Tibial nerve (tissue), 4 donors: ENCODE measurements at places on chromosomes 13 and 19.

- no peaks in the 10 kb centered on the region for H3K4me1 ChIP-seq
- no peaks in the 10 kb centered on the region for H3K27me3 ChIP-seq
- peak overlapping the region; percentile 65 for H3K4me3 ChIP-seq
Measured at GRCh38 chr19:6516659-6517291, 14.1 kb upstream of the TNFSF9 start.

DNA sequence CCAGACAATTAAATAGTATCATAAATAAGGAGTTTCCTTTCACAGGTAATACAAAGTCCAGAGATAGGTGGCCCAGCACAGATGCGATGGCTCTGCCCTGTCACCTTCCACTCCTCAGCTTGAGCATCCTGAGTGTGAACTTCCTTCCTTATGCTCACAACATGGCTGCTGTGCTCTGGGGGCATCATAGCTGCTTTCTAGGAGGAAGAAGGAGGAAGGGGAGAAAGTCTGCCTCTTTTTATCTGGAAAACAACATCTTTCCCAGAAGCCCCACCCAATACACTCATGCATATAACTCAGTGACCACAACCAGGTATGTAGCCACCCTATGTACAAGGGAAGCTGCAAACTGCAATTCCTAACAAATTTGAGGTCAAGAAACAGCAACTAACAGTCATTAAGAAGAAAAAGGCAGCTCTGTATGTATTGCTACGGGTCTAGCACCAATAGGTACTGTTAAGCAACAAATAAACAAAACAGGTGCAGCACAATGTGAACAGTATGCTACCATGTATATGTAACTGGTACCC is 201.2 kb upstream of the UBL3 start:
- H3K4me1 ChIP-seq: no peaks in the 10 kb centered on the region
- no peaks in the 10 kb centered on the region for H3K27me3 ChIP-seq
- H3K4me3 ChIP-seq: no peak overlapping the region
- no peak overlapping the region for H3K27ac ChIP-seq

DNA sequence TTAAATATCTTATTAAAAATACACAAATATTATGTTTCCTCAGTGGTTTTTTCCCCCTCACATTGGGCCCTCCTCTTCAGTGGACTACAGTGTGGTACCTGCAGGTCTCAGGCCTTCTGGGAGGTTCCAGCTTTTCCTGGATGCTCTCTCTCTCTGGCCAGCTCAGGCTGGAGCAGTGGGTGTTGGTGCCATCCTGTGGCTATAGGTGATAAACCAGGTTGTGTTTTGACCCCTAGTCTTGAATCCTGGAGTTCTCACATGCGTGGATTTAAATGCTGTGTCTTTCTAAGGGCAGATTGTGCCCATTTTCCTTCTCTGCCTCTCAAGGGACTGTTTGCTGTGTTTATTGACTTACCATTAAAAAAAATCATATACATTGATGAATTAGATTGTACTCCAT is 41.2 kb upstream of the ZNF527 start:
- no peak for DNase-seq
- H3K4me1 ChIP-seq: peaks cover 9% of the 10 kb centered on the region
- no peaks in the 10 kb centered on the region for H3K27me3 ChIP-seq
- H3K4me3 ChIP-seq: no peak overlapping the region
- H3K27ac ChIP-seq: no peak overlapping the region

GRCh38 chr19:46180701-46181387 is 32.8 kb downstream of the IGFL2 start:
- no peak for DNase-seq
- no peak overlapping the region for H3K27ac ChIP-seq
- H3K4me1 ChIP-seq: no peaks in the 10 kb centered on the region
- no peaks in the 10 kb centered on the region for H3K27me3 ChIP-seq

- DNase-seq: no peak
- H3K27me3 ChIP-seq: no peaks in the 10 kb centered on the region
Measured at GRCh38 chr19:7263521-7263920, 30.7 kb downstream of the INSR start.

DNA sequence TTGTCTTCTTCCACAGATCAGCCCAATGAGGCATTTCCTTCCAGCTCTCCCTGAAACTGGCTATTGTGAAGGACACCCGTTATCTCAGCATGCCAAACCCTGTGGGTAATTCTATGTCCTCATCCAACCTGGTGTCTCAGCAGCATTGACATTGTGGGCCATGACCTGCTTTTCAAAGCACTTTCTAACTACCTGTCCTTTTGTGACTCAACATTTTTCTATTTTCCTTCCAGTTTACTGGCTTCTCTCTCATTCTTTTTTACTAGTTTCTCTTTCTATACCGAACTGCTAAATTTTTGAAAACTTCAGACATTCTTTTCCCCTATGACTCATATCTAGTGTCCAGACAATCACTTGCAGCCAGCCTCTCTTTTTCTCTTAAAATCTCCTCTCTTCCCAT is 136.4 kb upstream of the HTR2A start:
- H3K36me3 ChIP-seq: no peaks in the 10 kb centered on the region
- DNase-seq: no peak
- no peak overlapping the region for H3K27ac ChIP-seq
- H3K4me1 ChIP-seq: no peaks in the 10 kb centered on the region

DNA sequence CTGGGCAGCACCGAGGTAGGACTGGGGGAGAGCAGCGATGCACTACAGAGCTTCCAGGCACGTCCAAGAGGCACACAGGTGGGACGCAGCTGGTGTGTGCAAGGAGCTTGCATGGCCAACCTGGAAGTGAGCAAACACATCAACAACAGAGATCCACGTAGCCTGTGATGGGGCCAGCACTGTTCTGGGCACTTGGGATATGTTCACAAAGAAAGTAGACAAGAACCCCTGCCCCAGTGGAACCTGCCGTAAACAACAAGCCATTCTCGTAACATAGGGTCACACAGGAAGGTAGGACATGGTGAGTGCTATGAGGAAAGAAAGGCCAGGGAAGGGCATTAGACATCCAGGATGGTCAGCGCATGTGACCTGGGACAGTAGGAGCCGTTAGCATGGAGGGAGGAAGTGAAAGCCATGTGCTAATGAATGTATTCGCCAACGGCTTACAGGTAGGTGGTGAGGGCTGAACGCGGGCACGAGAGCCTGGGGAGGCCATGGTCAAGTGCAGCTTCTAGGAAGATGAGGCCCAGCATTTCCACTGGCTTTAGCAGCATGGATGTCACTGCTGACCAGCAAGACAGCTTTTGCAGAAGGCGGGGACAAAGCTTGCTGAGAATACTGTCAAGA is 105.5 kb downstream of the TEX26 start:
- no peak for DNase-seq
- H3K27ac ChIP-seq: no peak overlapping the region
- no peaks in the 10 kb centered on the region for H3K27me3 ChIP-seq
- no peaks in the 10 kb centered on the region for H3K4me1 ChIP-seq
- H3K36me3 ChIP-seq: no peaks in the 10 kb centered on the region

DNA sequence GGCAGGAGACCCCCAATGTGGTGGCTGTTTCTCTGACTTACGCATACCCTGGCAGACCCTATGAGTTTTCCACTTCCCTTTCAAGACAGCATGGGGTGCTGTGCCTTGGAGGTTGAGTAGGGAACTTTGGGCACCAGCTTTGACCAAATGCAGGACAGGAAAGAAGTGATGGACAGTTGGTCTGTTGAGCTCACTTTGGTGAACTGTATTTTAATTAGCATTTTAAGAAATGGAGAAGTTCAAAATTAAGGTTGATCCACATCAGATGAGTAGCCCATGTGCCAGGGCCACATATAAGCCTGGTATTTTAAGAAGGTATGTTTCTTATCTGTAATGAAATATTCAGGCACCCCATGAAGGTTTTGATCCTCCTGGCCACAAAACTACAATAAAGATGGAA is 46.1 kb upstream of the RAP2A start:
- H3K4me1 ChIP-seq: no peaks in the 10 kb centered on the region
- no peaks in the 10 kb centered on the region for H3K36me3 ChIP-seq
- H3K27ac ChIP-seq: peak overlapping the region; percentile 40
- no peaks in the 10 kb centered on the region for H3K27me3 ChIP-seq

DNA sequence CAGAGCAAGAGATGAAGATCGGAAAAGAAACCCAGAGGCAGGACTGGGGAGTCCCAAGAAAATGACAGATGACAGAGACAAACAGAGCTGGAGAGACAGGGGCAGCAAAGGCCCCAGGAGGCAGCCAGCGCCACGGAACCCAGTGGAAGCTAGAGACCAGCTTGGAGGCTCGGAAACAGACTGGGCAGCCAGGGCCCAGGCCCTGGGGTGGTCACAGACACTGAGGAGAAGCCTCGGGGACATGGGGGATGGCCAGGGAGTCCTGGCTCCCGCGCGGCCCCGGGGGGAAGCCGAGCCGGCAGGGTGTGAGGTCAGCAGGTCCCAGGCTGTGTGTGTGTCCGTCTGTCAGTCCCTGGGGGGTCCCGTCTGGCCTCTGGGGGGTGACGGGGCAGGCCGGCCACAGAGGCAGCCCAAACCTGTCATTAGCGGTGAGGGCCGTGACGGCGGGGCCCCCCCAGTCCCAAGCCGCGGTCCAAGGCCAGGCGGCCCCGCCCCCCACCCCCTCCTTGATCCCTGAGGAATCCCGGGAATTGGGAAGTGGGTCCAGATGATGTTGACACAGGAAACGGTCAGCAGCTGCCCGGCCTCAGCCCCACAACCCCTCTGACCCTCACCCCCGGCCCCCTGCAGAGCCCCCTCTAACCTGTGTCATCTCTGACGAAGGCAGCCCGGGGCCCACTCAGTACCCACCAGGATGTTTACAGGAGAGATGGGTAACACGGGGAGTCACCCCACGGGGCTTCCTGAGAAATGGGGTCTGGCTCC is 2.5 kb upstream of the TMEM190 start:
- H3K4me1 ChIP-seq: peaks cover 31% of the 10 kb centered on the region
- H3K36me3 ChIP-seq: no peaks in the 10 kb centered on the region
- DNase-seq: no peak
- no peak overlapping the region for H3K4me3 ChIP-seq
- peaks cover 7% of the 10 kb centered on the region for H3K27me3 ChIP-seq
- peak overlapping the region; percentile 38 for H3K27ac ChIP-seq

- no peak overlapping the region for H3K4me3 ChIP-seq
- no peaks in the 10 kb centered on the region for H3K4me1 ChIP-seq
- H3K36me3 ChIP-seq: peaks cover 55% of the 10 kb centered on the region
- H3K27ac ChIP-seq: no peak overlapping the region
- no peaks in the 10 kb centered on the region for H3K27me3 ChIP-seq
- DNase-seq: no peak
Measured at GRCh38 chr13:45481688-45482087, 16.9 kb downstream of the COG3 start.

GRCh38 chr13:99353836-99354235 is 46.6 kb upstream of the GPR183 start:
- H3K36me3 ChIP-seq: peaks cover 26% of the 10 kb centered on the region
- no peaks in the 10 kb centered on the region for H3K27me3 ChIP-seq
- no peak overlapping the region for H3K4me3 ChIP-seq
- H3K27ac ChIP-seq: peak overlapping the region; percentile 79

DNA sequence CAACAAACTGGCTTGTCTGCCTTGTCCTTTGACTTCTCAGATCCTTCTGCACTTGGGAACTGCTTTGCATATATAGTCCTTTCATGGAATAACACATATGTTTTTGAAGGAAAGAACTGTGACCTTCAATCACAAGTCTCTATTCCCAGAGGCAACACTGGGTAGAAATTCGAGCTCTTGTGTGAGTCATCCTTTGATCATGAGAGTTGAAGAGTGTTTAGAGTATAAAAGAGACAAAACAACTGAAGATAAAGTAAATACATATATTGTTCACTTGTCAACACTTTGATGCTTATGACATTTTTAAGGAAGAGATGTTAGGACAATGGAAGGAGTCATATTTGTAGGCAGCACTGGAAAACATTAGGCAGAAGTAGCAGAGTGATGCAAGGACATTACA is 5.2 kb upstream of the OR7A5 start:
- no peak for DNase-seq
- H3K4me1 ChIP-seq: no peaks in the 10 kb centered on the region
- no peak overlapping the region for H3K4me3 ChIP-seq
- no peaks in the 10 kb centered on the region for H3K27me3 ChIP-seq
- no peaks in the 10 kb centered on the region for H3K36me3 ChIP-seq
- H3K27ac ChIP-seq: no peak overlapping the region

GRCh38 chr13:21777166-21777565 is 106.3 kb downstream of the FGF9 start:
- DNase-seq: no peak
- H3K4me1 ChIP-seq: no peaks in the 10 kb centered on the region
- no peaks in the 10 kb centered on the region for H3K27me3 ChIP-seq
- H3K27ac ChIP-seq: no peak overlapping the region
- no peaks in the 10 kb centered on the region for H3K36me3 ChIP-seq

DNA sequence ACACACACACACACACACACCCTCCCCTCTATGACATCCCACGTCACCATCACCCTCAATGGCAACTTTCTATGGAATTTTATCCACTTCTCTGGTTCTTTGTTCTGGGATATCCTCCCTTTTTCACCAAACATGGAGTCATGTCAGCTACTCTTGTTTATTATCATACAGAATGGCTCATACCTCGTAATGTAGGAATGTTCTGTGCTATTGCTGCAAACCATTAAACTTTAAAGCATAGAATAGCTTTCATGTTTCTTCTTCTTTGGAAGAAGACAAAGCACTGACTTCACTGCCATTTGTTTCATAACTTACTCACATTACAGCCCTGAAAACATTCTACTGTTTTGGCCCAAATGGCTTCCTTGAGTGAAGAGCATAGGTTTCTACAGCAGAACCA is 163.4 kb downstream of the FOXO1 start:
- no peaks in the 10 kb centered on the region for H3K27me3 ChIP-seq
- DNase-seq: no peak
- H3K4me1 ChIP-seq: peaks cover 8% of the 10 kb centered on the region
- no peak overlapping the region for H3K27ac ChIP-seq
- H3K36me3 ChIP-seq: no peaks in the 10 kb centered on the region
- H3K4me3 ChIP-seq: no peak overlapping the region

DNA sequence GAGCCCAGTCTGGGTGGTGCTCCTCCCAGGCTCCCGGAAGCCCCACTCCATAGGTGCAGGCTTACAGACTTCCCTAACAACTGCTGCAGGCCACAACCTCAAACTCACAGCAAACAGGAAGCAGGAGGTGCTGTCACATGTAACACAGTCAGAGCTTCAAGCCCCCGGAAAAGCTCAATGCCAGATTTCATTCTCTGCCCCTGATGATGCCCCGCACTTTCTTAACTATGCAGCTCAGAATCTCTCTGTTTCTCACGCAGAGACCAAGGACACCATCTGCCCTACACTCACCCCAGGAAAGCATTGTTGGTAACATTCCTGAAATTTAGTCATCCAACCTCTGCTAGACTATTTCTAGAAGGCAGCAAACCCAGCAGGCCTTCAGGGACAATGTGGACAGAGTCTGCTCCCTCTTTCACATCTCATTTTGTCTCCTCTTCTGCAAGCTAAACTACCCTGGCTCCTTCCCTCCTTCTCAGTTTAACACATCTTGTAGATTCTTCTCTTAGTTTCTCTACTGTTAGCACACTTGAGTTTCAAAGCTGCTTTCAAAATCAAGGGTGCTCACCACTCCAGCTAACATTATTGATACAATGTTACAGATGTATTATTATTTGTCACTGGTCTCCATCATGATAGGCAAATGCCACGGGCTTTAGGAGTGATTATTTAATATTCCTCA is 162.5 kb downstream of the KCTD12 start:
- no peaks in the 10 kb centered on the region for H3K4me1 ChIP-seq
- no peak overlapping the region for H3K4me3 ChIP-seq
- DNase-seq: no peak
- no peaks in the 10 kb centered on the region for H3K36me3 ChIP-seq
- H3K27ac ChIP-seq: no peak overlapping the region

GRCh38 chr19:12880551-12881171 is 588 bp downstream of the DNASE2 start:
- no peak for DNase-seq
- peaks cover 13% of the 10 kb centered on the region for H3K36me3 ChIP-seq
- no peaks in the 10 kb centered on the region for H3K4me1 ChIP-seq
- H3K27ac ChIP-seq: peak overlapping the region; percentile 78
- peak overlapping the region; percentile 59 for H3K4me3 ChIP-seq
- H3K27me3 ChIP-seq: peaks cover 23% of the 10 kb centered on the region
